ENCODE measurements at places on chromosomes 6 and 20.

- no peak for DNase-seq
These were observed 33.8 kb downstream of the STX7 start for GRCh38 chr6:132479131-132479530.

DNA sequence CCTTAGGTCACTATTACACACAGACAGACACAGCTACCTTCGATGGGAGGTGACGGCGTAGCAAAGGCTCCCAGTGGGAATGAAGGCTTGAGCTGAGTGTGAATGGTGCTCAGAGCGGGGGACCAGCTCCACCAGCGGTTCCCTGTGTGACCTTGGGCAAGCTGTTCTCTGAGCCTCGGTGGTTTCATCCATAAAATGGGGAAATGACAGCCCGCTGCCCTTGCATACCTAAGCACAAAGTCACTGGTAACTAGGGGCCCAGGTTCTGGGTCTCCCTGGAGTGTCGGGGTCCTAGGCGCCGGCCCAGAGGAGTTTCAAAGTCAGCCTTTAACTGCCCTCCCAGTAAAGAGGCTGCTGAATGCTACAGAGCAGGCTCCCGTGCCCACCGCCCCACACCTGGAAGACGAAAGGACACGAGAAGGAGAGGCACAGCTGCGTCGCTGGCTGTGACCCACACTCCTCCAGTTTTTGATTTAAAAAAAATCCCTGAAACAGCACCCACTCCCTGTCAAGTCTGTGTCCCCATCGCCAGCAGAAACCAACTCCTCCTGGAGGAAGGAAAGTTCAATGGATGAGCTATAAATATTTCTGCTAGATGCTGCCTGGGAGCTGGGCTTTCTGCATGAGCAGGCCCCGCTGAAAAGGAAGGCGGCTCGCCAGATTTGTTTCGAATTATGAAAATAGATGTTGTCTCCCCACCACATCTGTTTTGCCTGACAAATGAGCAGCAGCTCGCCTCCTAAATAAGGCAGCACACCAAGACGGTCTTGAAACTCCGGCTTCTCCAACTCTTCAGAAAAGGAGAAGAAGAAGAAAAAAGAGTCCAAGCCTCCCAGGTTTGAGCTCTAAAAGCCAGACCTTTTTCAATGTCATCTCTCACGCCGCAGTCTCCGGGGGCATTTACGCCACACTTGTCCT is 27.4 kb downstream of the PMEPA1 start:
- DNase-seq, result no peak

- peak; percentile 77 for DNase-seq
These were observed 78.1 kb upstream of the TRAF3IP2 start for GRCh38 chr6:111683749-111684267.

DNA sequence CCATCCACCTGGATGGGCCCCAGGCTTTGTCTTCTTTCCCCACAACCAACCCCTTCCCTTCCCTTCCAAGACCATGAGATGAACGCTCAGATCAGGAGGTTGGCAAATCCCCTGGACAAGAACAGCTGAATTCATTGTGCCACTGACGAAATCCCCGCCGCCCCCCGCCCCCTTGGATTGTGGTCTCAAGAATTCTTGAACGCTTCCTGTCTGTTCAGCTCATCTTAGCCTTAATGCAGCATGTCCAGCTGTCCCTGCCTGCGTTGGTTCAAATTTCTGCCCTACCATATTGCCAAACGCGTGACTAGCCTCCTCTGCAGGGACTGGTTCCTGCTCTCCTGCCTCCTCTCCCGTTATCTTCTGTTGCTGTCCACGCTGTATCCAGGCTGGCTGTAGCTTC is 133.2 kb downstream of the CDH4 start:
- no peak for DNase-seq

DNA sequence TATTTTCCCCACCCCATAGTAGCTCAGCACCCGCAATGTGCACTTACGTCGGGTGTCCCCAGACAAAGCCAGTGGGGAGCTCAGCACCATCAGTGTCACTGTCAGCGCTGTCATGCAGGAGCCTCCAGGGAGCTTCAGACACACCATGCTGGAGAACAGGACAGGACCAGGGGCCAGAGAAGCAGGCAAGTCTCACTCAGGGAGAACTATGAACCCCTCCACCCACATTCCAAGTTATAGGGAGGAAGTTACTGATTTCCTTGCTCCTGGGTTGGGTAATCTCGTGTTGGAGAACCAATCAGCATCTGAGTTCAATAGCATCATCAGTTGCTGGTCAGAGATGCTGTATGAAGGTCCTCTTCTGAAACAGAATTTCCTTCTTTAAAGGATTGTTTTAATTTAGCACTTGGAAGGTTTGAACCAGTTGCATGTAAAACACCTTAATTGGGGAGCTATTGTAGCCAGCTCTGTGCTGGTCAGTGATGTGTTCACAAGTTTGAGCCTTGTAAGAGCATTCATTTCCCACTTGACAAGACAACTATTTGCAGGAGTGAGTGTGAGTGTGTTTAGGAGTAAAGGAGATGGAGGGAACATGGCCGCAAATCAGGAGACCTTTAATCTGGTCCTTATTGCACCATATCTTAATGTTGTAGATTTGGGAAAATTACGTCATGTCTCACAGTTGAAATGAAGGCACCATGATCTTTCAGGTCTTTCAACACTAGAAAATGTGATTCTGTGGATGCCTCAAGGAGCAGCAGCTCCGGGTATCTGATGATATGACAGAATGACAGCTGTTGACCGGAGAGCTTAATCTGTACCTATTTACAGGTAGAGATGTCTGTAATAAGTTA is at the start of gene HLA-DRB1:
HLA-DRB1 (minus strand) TSS at position 253 of the 854 bp plus-strand sequence; CDS start at position 147, 106 bp downstream.
- DNase-seq, result no peak

GRCh38 chr6:17456711-17457110 is 63.3 kb downstream of the CAP2 start:
- no peak for DNase-seq

- no peak for DNase-seq
These were observed 25.3 kb downstream of the BFSP1 start for GRCh38 chr20:17505636-17506517.

GRCh38 chr6:157763129-157763903 is 59.7 kb upstream of the SNX9 start:
- DNase-seq, result no peak

DNA sequence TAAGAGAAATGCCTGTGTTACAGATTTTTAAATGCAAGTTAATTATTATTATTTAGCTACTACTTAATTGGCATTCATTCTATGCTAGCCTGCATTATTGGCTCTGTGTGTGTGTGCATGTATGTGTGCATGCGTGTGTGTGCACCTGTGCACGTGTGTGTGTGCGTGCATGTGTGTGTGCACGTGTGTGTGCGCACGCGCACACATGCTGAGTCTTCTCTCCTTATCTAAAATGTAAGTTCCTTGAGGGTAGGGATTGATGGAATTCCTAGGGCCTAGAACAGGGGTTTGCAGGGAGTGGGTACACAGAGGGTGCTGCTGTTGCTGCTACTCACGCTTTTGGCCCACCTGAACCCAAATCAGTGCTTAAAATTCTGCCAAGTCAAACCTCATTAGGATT is 43.8 kb upstream of the NEDD9 start:
- DNase-seq, result no peak

- peak; percentile 79 for DNase-seq
These were observed at the start of gene PLA2G7 for GRCh38 chr6:46734867-46735719. TSS of gene PLA2G7 (minus strand) at chr6:46735375. CDS start at chr6:46722891, 12,484 bp downstream.

DNA sequence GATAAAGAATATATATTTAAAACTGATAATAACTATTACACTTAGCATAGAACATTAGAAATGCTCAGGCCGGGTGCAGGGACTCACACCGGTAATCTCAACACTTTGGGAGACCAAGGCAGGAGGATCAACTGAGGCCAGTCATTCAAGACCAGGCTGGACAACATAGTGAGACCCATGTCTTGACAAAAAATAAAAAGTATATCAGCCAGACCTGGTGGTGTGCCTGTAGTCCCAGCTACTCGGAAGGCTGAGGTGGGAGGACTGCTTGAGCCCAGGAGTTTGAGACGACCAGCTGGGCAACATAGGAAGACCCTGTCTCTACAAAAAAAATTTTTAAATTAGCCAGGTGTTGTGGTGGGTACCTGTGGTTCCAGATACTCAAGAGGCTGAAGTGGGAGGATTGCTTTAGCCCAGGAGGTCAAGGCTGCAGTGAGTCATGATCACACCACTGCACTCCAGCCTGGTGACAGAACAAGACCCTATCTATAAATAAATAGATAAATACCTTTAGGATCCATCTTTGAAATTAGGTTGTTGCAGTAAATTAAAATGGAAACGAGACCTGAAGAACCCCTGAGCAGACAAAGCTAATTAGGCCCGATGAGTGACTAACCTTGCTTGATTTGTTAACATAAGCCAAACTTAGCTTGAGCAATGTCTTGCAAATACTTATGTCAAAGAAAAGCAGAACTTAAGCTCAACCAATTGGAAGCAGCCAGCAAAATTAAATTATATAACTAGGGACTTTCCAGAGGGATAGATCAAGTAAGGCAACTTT is 75.8 kb upstream of the E2F3 start:
- no peak for DNase-seq

GRCh38 chr20:36079486-36079885 is 75.1 kb upstream of the EPB41L1 start:
- no peak for DNase-seq

DNA sequence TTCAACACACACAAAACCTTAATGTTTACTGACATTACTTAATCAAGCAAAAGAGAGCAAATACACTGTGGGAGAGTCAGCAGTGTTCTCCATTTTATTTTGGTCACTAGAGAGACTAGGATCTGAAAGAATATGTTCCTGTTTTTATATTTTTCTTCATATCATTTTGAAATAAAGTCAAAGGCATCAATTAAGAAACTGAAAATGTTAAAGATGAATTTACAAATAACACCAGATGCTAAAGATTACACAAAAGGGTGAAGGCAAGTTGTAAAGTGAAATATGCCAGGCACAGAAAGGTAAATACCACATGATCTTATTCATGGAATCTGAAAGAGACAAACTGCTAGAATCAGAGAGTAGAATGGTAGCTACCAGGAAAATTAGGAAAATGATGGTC is 60.3 kb upstream of the FABP7 start:
- no peak for DNase-seq

DNA sequence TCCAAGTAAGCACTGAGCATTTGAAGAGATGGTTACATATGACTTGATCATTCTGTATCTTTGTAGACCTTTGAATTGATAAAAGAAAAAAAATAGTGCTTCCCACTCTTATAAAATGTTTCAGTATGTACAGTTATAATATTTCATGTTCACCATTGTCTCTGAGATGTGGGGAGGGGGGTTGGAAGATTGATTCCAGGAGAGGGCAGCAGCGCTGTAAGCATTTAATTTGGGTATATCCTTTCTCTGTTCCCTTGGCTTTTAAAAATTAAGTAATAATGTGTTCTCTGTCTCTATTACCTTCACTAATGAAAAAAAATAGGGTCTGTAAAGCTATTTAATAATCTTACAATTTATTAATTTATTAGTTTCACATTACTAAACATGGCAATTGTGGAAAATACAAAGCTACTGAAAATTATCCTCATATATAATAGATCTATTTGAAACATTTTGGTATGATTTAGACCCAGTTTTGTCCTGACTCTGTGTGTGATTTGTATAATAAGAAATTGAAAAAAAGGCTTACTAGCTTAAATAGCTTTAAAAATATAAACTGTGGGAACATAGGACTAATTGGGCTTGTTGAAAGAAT is 341.2 kb downstream of the CDKAL1 start:
- no peak for DNase-seq

DNA sequence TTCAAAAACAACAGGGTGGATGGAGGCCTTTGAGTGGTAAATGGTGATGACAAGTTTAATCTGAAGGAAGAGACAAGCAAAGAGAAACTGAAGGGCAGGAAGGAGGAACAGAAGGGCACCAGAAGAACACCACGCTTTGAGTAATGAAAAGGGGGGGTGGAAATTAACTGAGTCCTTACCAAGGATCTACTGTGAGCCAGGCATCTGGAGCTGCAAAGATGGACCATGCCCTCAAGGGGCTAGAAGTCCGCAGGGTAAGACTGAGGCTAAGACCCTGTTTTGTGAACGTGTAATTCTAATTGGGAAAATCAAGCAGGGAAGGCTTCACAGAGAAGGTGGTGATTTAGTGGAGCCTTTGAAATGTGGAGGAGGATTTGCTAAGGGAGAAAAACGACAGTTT is 1.6 kb downstream of the NDRG3 start:
- peak; percentile 72 for DNase-seq

GRCh38 chr6:161452241-161452640 is 178.4 kb upstream of the AGPAT4 start:
- DNase-seq, result no peak

DNA sequence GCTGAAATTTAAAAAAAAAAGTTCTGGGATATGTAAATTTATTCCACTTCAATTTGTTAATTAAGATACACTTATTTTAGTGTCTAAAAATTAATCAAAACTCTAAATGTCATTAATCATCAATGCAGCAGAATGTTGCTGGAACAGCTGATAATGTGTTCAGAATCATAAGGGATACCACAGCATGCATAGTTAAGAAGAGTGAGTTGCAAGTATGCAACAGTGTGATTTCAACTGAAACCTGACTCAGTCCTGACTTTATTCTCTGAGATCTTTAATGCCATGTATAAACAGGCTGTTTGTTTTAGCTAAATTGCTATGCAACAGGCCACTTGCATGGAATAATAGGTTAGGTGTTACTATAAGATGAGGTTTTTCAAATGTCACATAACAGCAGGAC is 1.4 kb downstream of the GRIK2 start:
- no peak for DNase-seq

- DNase-seq, result peak; percentile 63
These were observed 47.4 kb downstream of the TRMT11 start for GRCh38 chr6:126033696-126034095.

DNA sequence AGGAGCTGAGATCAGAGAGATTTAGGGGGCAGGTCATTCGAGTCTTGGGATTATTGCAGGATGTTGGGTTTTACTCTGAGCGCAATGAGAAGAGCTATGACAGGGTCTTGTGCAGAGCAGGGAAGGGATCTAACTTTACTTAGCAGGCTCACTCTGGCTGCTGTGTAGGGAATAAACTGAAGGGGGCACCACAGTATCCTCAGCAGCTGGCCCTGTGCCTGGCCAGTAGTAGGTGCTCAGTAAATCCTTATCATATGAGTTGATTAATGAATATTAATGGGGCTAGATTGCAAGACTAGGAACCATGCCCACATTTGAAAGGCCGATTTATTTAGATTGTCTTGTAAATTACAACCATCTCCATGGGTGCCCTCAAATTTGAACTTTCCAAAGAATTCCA is 4.6 kb upstream of the MDGA1 start:
- DNase-seq, result no peak

DNA sequence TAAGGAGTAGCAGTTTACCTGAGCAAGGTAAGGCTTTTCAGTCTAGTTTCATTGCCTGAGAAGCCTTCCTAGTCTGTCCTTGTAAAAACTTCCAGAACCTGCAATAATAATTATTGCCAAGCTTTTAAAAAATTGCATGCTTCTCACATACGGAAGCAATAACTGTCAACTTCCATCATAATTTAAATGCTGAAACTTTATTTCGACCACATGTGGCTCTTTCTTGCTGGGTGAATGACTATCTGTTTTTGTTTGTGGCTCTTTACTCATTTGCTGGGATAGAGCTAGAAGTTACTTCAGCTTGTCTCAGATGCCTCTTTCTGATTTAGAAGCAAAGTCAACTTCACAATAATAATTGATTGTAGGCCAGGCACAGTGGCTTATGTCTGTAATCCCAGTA is 95.9 kb upstream of the COL21A1 start:
- DNase-seq, result no peak
